ENCODE measurements at places on chromosomes 2 and 18.

DNA sequence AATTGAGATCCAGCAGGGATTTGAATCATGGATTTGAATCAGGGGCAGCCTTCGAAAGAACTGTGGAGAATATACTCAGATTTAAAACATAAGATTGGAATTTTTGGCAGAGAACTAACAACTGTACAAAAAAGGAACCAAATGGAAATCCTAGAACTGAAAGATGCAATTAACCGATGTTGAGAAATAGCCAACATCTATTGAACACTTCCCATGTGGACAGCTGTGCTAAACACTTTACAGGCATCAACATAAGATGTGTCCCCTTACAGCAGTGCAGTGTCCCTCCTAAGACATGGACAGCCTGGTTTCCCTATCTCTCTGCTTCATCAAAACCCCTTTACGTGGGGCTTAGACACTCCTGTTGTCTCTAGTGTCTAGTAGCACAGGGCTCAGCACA, 3.7 kb upstream of the IL1RN start:
- DNase-seq, result no peak

- no peak for DNase-seq
Observed at GRCh38 chr2:164581050-164581449, 40.2 kb downstream of the GRB14 start.

DNA sequence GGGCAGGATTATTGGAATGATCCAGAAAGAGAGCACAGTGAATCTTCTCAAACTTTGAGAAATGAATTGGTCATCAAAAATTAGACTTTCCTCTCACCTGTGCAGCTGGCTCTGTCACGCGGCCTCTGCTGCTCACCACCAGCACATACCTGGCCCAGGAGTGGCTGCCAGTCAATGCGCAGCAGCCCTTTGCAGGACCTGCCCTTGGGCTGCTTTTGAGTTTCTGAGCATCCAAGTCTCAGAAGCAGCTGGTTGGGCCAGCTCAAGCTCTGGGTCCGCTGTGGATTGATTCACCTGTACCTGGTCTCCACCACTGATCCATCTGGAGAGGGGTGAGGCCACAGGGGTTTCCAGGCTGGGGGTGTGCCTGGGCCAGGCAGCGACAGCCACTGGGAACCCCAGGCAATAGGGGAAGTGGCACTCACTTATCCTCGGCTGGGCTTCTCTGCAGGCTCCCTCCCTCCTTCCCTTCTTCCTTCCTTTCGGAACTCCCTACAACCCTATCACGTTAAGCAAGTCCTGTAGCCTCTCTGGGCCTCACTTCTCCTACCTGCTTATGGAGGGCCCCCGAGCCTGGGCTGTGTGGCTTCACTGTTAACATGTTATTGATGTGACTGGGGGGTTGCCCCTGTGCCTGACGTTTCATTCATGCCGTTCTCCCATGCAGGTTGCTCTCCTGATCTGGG, 48.1 kb downstream of the SH3BP4 start:
- no peak for DNase-seq

DNA sequence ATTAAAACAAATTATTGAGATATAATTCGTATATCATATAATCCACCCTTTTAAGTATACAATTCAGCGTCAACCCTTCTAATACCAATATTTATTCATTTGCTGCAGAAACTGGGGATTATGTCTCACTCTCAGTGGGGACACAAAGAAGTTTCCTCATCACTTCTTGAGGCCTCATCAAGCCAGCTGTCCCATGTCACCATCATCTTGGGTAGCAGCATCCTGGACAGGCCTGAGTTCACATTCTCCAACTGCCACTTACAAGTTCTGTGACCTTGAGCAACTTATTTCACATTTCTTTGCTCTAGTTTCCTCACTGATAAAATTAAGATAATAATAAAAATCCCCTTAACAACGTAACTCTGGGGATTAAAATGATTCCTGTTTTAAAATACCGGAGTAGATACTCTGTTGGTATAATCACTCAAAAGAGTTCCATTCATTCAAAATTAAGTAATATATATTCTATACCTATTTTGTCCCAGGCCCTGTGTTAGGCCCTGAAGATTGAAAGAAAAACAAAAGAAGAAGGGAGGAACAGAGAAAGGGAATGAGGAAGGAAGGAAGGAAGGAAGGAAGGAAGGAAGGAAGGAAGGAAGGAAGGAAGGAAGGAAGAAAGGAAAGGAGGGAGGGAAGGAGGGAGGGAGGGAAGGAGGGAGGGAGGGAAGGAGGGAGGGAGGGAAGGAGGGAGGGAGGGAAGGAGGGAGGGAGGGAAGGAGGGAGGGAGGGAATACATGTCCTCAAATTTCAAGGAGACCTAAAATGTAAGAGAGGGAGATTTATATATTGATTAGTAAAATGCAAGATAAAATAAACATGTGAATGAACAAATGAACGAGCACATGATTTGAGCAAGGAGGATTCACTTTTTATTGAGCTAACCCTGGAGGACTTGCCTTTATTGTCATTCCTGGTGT, 42.4 kb downstream of the NCKAP5 start:
- no peak for DNase-seq

DNA sequence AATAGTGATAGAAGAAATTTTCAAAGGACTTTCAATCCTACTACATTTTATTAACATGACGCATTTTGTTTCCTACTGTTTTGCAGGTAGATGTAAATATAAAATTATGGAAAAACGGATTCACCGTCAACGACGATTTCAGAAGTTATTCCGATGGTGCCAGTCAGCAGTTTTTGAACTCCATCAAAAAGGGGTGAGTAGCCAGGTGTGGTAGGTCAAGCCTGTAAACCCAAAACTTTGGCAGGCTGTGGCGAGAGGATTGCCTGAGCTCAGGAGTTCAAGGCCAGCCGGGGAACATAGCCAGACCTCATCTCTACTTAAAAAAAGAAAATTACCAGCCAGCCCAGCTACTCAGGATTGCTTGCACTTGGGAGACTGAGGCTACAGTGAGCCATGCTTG, 33.0 kb upstream of the MFSD2B start:
- no peak for DNase-seq

All from fibroblast of gingiva (primary cell).